ENCODE measurements at places on chromosomes 3 and 15.

DNA sequence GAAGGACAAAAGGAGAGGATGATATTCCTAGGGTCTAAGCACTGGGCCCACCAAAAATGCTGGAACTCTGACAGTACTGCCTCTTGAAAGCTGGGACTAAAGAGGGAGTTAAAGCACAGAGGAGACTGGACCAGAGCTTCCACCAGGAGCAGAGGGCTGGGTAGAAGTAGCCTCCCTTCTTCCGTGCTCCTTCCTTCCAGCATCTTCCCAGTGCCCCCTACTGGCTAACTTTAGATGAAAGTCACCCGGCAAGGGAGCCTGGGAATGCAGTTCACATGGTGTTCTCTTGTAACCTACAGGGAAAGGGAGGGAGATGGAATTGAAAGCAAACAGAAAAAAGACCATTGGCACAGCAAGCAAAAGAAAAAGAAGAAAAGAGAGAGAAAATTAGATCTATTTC is 106.1 kb upstream of the COL8A1 start:
- DNase-seq = no peak
- H3K4me3 ChIP-seq = no peak overlapping the region
- no peaks in the 10 kb centered on the region for H3K36me3 ChIP-seq
- H3K4me1 ChIP-seq = no peaks in the 10 kb centered on the region
- H3K27ac ChIP-seq = no peak overlapping the region

DNA sequence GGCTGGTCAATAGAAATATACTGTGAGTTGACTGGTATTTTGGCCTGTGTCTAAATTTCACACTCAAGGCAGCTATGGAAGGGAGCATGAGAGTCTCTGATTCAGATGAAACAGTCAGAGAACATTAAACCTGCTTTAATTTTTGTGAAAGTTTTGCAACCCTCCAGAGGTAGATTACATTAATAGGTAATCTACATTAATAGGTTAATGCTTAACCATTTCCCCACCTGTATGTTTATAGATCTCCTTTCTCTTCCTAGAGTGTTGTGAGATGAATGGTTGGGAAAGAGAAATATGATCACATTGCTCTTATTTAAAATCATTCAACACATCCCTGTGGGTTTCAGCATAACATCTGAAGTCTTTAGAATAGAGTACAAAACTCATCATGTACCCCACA is 586.9 kb upstream of the DPPA4 start:
- no peaks in the 10 kb centered on the region for H3K27me3 ChIP-seq
- no peak overlapping the region for H3K4me3 ChIP-seq
- no peak for DNase-seq
- H3K27ac ChIP-seq = no peak overlapping the region

DNA sequence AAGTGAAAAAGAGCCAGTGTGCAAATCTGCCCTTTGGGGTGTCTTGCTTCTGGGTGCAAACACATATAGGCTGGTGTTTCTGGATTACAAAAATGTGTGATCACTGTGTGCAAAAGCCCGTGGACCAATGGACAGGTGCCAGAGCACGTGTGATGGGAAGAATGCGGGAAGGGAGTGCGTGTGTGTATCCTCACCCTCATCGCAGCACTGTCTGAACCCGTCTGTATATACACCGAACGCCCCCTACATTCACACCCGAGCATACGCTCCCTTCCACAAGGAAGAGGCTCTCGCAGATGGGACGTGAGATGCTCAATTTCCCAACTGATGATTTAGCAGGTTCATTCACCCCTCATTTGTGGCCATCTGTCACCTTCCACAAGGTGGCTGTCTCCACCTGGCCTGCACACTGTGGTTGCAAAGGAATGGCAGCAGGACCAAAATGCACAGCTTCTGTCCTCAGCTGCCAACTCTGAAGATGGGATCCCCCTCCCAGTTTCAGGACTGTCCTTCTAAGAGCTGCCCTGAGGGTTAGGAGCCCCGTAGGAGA is 19.4 kb upstream of the SLC6A1 start:
- peaks cover 5% of the 10 kb centered on the region for H3K27me3 ChIP-seq
- H3K4me1 ChIP-seq = no peaks in the 10 kb centered on the region
- DNase-seq = no peak
- no peak overlapping the region for H3K4me3 ChIP-seq
- no peak overlapping the region for H3K27ac ChIP-seq
- H3K36me3 ChIP-seq = no peaks in the 10 kb centered on the region

- DNase-seq = no peak
- peaks cover 10% of the 10 kb centered on the region for H3K4me1 ChIP-seq
- H3K27me3 ChIP-seq = peaks cover 19% of the 10 kb centered on the region
- H3K4me3 ChIP-seq = no peak overlapping the region
These were observed 14.5 kb downstream of the RTP3 start for GRCh38 chr3:46512191-46512749.

DNA sequence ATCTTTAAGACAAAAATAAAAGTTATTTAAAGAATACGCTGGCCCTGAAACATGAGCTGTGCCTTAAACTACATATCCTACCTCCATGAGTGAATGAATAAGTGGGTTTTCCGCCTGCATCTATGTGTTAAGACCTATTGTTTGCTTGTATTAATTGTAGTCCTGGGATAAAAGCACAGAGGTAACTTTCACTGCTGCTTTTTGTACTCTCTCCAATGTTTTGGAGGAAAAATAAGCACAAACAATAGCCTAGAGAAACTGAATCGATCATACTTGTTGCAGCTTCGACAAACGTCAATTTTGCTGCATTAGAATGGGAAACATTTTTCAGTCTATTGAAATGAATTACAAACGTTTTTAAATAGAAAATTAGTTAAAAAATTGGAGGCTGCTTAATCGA is 1.3 kb upstream of the CTNNB1 start:
- peaks cover 7% of the 10 kb centered on the region for H3K36me3 ChIP-seq
- H3K4me1 ChIP-seq = peaks cover 27% of the 10 kb centered on the region
- H3K27ac ChIP-seq = no peak overlapping the region
- DNase-seq = no peak

- no peaks in the 10 kb centered on the region for H3K4me1 ChIP-seq
- H3K27ac ChIP-seq = no peak overlapping the region
- DNase-seq = no peak
- H3K27me3 ChIP-seq = no peaks in the 10 kb centered on the region
- no peaks in the 10 kb centered on the region for H3K36me3 ChIP-seq
These were observed 118.4 kb upstream of the ROBO1 start for GRCh38 chr3:79886204-79886603.

DNA sequence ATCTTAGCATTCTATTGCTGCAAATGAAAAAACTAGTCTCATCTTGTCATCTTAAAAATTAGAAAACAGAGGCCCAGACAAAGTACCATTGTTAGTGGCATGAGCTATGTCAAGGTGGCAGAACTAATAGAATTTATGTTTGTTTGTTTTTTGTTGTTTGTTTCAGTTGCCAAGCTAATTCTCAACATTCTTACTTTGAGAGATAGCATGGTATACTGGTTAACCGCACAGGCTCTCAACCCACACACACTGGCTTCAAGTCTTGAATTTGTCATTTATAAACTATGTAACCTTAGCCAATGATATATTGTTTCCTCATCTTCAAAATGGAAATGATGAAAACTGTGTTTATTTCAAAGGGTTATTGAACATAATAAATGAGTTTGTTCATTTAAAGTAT is 367.6 kb upstream of the PLSCR5 start:
- H3K4me3 ChIP-seq = no peak overlapping the region
- no peaks in the 10 kb centered on the region for H3K36me3 ChIP-seq
- no peaks in the 10 kb centered on the region for H3K4me1 ChIP-seq
- no peak overlapping the region for H3K27ac ChIP-seq
- no peaks in the 10 kb centered on the region for H3K27me3 ChIP-seq

Data from activated CD8-positive, alpha-beta memory T cell treated with anti-CD3 and anti-CD28 coated beads, Interleukin-2, amount 10 ng/mL, durations not matched to agents 7 days and 5 days (primary cell).